ENCODE measurements at places on chromosomes 5 and 9.
A peak's percentile ranks its signal among the peaks of the same experiment; 100 is the strongest.

GRCh38 chr5:106757672-106758071, 913.1 kb downstream of the EFNA5 start:
- DNase-seq: no peak

- no peak for DNase-seq
Observed at GRCh38 chr5:28903643-28904042, 1865.3 kb upstream of the CDH9 start.

DNA sequence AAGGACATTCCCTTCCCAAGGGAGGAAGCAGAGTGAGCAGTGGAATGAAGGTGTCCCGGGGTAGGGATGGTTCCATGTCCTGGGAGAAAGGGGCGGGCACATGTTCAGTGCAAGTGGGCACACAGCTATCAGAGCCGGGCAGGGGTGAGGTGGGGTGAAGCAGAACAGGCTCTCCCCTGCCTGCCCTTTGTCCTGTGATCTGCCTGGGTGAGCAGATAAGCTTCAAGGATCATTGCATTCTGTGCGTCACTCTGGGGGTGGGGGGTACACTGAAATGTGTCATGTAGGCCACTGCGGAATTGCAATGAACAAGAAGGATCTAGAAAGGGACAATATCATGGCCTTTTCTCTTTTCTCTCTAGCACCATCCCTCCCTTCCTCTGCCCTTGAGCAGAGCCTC, 61.7 kb upstream of the SHB start:
- no peak for DNase-seq

DNA sequence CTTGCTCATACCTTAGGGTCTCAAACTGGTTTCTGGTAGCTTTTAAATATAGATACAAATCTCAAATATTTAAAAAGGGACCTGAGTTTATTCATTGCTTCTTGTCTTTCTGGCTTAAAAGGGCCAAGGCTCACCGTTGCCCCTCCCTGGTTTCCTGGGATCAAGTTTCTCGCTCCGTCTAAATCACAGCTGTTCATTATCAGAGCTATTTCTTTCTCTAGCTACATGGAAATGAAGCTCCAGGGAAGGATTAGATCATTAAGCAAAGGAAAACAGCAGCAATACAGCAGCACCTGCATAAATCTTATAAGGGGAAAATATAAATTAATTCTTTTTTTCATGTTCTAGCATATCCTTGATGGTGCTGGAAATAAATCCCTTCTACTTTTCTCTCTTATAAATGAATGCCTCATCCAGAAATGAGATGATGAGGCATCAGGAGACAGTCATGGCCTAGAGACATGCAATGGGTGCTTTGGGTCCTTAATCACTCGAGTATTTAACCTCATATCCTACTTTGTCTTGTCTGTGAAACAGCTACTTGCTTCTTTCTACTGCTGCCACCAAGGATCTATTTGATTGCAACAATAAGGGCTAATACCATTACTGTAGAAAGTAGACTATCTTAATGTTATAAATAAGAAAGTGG, 320.1 kb downstream of the TRPM3 start:
- DNase-seq: no peak

DNA sequence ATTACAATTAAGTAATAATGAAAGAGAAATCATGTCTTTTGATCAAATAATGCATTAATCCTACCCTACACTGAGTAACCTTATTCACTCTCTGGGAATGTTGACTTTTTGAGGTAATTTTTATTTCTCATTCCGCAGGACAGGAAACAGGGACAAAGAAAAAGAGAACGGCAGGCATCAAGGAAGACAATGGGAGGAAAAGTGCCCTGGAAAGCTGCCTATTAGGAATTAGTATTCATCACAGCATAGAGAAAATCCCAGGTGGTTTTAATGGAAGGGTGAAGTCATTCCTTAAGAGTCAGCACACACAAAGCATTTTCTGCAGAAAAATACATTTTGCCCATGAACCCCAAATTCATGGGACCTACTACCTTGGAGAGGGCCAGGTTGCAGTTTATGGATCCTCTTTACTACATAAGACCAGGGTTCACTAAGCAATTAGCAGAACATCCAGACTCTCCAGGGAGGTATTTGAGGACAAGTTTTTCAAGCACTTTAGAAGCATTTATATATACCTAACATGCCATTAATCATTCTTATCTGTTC, 9.4 kb downstream of the FSTL4 start:
- DNase-seq: no peak

- no peak for DNase-seq
Observed at GRCh38 chr5:116881921-116882531, 307.4 kb upstream of the SEMA6A start.

DNA sequence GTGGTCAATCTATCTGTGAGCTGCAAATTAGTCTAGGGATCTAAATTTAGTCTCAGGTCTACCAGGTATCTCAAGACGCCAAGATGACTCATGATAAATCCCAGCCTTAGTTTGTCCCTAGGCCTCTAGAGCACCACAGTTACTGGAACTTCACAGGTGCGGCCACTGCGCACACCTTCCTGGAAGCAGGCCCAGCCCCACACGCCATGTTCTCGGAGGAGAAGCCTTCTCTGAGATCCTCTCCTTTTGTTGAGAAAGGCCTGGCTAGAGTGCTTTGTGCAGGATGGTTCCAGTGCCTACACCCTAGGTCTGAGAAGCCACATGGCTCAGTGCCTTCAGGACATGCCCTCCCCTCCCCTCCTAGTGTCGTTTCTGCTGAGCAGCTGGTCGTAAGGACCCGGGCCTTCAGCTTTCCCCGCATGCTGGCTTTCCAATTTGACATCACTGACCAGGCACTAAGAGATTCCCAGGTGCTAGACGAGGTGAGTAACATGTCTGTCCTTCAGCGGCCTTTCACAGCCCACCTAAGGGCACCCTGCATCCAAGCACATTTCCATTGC, 51.9 kb downstream of the IPPK start:
- no peak for DNase-seq

GRCh38 chr9:69299315-69299714, 25.7 kb upstream of the ENTREP1 start:
- no peak for DNase-seq

GRCh38 chr9:75382126-75382525, 293.8 kb downstream of the OSTF1 start:
- no peak for DNase-seq

DNA sequence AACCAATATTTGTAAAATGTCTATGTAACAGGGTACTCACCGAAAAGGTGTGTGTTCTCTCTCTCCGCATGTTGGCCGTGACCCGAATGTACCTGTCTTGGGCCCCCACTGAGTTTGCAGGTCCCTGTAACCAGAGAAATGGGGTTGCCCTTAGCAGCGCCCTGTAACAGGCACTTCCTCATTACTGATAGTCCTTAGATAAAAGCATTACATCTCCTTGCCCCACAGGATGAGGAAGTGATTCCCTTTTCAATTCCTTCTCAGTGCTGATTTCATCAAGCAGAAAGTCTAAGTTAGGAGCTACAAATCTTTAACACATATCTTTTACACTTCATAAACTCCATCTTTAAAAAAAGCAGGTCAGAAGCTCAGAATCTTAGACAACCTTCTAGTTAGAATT, 15.2 kb upstream of the HMHB1 start:
- DNase-seq: no peak

- DNase-seq: no peak
Observed at GRCh38 chr5:123976379-123977033, 464.5 kb downstream of the CSNK1G3 start.

DNA sequence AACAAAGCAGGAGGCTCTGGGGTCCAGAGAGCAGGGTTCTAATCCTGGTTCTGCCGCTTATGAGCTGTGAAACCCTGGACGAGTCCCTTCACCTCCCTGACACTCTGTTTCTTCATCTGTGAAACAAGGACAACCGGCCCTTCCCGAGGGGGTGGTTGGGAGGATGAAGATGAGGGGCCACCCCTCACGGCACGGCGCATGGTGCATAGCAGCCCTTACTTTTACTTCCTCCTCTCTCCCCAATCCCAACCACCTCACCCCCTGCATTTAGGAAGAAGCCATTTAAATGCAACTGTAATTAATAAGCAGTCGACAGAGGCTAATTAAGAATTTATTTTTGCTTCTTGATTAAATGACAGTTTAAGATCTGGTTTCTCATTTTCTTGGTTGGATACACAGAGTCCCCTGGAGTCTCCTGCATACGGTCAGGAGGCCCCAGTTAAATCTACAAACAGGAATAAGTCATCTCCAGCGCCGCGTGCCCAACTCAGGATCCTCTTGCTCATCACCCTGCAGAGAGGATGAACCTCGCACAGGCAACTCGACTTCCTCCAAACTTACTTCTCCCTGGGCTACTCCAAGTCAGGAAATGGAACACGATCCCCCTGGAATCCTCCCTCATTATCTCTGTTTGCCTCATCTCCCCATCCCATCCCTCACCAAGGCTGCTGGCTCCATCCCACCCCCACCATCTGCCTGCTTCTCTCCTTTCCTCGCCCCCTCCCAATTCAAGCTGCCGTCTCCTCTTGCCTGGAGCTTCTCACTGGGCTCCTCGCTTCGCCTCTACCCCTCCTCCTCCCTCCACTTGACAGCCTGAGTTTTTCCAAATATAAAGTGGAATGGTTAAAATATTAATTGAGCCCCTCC, 95.9 kb downstream of the HRH2 start:
- DNase-seq: no peak

- no peak for DNase-seq
Observed at GRCh38 chr5:6551287-6551954, 81.4 kb downstream of the NSUN2 start.

GRCh38 chr5:64637837-64638443, 52.4 kb upstream of the SHISAL2B start:
- no peak for DNase-seq

DNA sequence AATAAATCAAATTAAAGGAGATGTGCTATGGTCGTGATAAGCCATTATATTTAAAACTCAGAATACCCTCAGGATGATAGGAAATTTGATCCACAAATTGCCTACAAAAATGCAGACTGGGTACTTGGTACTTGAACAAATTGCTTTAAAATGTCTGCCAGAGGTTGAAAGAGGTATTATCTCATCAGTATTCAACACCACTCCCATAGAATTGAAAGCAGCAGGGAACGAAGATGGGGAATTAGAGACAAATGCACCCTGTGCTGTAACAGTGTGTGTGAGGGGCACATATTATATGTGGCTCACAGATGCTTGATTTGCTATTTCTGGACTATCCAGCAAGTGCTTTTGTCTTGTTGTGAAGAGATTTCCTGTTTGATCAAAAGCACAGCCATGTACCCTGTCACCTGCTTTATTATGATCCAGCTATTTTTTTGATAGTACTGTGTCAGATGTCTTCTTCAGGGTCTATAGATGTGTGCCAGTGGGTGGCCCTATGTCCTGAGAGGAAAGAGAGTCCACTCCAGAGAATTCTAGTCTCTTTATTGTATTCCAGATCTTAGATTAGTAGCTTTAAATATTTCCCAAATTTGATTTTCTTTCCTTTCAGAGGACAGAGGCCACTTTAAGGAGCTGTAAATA, 120.1 kb downstream of the XRCC4 start:
- peak; percentile 47 for DNase-seq

DNA sequence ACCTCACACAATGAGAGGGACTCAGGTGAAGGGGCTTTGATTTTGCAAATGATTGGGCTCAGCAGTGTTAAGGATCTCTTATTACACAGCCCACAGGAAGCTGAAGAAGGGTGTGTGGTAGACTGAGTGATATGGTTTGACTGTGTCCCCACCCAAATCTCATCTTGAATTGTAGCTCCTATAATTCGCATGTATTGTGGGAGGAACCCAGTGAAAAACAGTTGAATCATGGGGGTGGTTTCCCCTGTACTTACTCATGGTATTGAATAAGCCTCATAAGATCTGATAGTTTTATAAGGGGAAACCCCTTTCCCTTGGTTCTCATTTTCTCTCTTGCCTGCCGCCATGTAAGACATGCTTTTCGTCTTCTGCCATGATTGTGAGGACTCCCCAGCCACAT, 132.5 kb upstream of the FBXL7 start:
- DNase-seq: no peak

- no peak for DNase-seq
Observed at GRCh38 chr9:5543875-5544702, 33.8 kb downstream of the PDCD1LG2 start.

GRCh38 chr9:126027566-126027965, 280.4 kb downstream of the PBX3 start:
- no peak for DNase-seq

GRCh38 chr9:119934497-119934896, 565.3 kb upstream of the BRINP1 start:
- no peak for DNase-seq

DNA sequence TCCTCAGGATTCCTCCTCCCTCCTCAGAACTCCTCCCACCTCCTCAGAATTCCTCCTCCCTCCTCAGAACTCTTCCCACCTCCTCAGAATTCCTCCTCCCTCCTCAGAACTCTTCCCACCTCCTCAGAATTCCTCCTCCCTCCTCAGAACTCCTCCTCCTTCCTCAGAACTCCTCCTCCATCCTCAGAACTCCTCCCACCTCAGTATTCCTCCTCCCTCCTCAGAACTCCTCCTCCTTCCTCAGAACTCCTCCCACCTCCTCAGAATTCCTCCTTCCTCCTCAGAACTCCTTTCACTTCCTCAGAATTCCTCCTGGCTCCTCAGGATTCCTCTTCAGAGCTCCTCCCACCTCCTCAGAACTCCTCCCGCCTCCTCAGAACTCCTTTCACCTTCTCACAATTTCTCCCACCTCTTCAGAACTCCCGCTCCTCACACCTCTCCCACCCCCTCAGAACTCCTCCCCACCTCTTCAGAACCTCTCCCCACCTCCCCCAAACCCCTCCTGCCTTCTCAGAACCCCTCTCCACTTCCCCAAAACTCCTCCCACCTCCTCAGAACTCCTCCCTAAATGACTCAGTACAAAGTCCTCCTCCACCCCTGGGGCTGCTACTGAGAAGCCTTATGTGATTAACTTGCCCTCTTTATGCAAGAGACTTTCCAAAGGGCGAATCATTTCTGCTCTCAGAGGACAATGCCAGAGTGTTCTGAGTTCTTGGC, 23.2 kb downstream of the SLC46A2 start:
- no peak for DNase-seq

DNA sequence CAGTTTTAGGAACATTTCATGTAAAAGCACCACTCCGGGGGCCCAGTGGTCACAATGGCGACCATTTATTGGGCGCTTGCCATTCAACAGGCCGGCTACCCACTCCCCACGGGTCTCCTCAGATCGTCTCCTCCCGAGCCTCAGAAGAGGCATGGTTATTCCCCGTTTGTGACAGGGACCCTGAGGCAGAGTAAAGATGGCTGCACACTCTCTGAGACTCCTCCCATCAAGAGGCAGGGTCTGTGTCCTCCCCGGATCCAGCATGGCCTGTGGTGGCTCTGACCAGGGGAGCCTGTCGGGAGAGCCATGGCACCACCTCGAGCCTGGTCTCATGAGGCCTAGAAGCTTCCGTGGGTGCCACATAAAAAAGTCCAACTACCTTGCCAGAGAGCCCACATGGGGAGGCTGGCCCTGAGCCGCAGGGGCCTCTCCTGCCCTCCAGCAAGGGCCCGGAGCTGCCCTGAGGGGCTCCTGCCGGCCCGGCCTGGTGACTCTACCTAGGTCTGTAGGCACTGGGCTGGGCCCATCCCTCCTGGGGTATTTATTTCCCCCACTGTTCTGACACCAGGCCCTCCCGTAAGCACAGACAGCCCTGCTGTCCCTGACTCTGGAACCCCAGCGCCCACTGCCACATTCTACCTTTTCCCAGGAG, 90.8 kb downstream of the VAV2 start:
- no peak for DNase-seq

Data from SHP77 (cell line).